Stimulated activated CD8-positive, alpha-beta memory T cell treated with anti-CD3 and anti-CD28 coated beads, Interleukin-4, amount 100 ng/mL, for 4 hours (primary cell): ENCODE measurements at places on chromosomes 1 and 21.

DNA sequence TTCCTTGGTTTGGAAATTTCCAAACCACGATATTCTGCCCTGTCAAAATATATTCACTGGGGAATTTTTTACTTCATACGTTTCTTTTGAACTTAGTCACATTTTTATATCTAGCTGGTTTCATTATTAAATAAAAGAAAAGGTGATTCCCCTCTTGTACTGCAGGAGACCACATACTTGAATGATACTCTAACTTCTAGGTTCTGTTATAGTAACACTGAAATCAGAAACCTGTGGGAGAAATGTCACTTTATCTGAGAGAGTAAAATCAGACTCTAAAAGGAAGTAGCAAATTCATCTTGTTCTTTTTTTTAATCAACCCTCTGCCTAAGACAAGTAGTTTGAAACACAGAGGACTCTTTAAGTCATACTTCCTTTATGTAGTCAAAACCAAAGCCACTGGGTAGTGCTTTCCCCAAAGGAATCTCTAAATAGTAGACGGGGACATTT lies 34.4 kb downstream of the MRPL39 start:
- no peak for DNase-seq

DNA sequence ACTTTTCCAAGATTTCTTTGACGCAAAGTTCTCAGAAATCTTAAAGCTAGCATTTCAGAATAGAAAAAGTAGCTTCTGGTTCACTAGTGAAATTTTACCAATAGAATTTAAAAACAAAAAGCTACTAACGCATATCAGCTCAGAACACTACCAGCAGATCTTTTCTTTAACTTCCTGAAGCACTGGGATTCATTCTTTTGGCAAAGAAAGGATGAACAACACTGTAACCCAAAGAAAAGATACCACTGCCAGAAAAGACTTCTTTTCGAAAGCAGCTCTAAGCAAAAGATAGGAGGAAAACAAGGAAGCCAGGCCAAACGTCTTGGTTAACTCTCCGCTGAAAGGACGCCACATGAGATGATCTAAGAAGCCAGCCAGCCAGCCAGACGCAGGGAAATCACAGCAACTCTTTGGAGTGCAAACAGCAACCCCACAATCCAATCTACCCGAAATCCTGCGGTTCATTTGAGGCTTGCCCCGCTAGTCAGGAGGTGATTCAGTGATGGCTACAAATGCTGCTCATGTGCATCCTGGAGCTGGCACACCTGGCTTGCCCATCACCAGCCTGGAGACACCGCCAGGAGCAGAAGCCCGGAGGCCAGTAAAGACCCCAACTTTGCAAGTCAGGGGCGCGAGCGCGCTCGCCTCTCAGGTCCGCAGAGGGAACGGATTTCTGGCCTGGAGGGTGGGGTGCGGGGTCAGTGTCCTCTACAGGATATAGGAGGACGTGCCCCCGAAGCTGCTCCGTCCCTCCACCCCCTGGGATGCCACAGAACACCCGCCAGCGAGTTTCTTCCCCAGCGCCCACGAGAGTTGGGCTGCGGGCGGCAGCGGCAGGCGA lies 812 bp downstream of the NBPF1 start:
- DNase-seq = no peak

- no peak for DNase-seq
These were observed 45.3 kb upstream of the MAN1A2 start for GRCh38 chr1:117321680-117322609.

DNA sequence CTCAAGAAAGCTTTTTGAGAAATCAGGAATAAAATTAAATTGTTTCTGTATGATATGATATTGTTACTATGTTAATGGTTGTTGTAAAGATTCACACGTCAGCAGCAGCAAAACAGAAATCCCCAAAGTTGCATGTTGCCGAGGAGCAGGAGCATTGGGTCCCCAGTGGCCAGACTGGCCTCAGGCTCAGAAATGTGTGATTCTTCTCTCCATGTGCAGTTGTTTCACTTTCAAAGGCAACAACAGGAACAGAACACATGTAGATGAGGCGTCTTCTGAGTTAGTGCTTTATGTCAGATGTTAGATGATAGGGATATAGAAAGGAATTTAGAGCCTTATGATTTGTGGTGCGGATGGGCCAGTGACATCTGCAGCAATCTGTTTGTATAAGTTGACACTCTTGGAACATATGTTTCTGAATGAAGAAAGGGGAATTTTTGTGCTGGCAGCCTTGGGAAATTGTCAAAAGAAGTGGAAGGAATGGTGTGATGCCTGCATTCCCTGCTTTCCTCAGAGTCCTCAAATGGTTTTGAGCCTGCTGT lies 2.1 kb upstream of the TTLL7 start:
- no peak for DNase-seq

DNA sequence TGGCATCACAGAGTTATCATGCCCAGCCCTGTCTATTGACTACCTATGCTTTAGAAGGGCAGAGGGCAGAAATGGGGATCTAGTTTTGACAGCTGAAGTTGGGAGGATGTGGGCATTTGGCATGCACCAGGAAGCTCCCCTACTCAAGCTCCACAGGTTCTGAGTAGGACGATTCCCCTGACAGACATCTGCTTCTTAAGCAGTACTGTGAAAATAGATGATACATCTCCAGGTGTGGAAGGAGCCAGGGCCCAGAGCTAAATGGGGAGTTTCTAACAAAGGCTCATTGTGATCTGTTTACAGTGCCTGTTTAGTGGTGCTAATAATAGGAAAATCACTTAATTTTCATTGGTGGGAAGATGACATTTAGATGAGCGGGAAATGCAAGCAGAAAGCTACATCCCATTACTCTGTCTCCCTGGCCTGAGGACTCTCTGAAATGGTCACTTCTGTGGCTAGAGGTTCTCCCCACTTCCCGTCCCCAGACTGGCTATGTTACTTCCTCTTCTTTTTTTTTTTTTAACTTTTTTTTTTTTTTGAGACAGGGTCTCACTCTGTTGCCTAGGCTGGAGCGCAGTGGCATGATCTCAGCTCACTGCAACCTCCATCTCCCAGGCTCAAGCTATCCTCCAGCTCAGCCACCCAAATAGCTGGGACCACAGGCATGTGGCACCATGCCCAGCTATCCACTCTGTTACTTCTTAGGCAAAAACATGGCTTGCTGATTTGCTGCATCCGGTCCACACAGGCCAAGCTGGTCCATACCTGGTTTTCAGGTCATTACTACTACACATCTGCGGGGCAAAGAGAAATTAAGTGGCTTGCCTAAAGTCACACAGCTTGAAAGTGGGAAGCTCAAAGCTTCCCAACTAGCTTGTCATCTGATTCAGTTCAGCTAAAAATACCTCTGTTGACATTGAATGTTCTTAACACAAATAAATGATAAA lies 23.2 kb upstream of the CNIH3 start:
- DNase-seq = no peak
